Retinal pigment epithelial cell (primary cell): ENCODE measurements at places on chromosomes 1 and 21.

- DNase-seq, result peak; percentile 90
Observed at GRCh38 chr1:210373878-210374599, 45.3 kb downstream of the HHAT start.

DNA sequence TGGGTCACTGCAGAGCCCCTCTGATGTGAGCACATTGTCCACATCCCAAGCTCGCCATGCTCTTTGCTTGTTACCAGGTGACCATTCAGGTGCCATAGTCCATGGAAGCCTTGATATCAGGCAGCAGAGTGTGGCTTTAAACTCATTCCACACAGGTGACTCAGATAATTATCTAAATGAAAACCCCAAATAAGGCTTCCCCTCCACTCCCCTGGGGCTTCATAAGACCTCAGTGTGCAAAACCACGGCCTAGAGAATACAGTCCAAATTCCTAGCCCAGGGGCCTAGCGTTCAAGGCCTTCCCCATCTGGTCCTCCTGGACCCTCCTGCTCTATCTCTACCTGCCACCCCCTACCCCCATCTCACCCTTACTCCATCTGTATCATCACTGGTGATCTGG is 97.1 kb downstream of the ARHGEF10L start:
- no peak for DNase-seq

- no peak for DNase-seq
Observed at GRCh38 chr1:29682919-29683295, 446.6 kb downstream of the PTPRU start.

DNA sequence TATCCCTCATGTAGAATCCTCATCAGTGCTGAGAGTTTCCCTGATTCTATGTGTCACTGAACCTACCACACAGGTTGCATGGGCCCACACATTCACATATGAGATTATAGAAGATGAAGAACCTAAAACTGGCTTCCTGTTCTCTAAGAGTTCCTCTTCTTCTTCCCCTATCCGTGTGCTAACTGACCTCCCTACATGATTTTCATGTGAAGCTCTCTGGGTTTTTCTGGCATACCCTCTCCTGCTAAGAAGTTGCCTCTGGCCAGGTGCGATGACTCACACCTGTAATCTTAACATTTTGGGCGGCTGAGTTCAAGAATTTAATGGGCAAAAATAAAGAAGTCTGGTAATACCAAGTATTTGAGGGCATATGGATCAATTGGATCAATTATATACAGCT is 5.5 kb upstream of the CD244 start:
- DNase-seq, result no peak

GRCh38 chr21:44351535-44352252 is 1.7 kb upstream of the TRPM2 start:
- no peak for DNase-seq

- DNase-seq, result peak; percentile 86
Observed at GRCh38 chr1:154446292-154446691, 41.1 kb downstream of the IL6R start.
